RPMI7951 (cell line): ENCODE measurements at places on chromosomes 4 and X.

DNA sequence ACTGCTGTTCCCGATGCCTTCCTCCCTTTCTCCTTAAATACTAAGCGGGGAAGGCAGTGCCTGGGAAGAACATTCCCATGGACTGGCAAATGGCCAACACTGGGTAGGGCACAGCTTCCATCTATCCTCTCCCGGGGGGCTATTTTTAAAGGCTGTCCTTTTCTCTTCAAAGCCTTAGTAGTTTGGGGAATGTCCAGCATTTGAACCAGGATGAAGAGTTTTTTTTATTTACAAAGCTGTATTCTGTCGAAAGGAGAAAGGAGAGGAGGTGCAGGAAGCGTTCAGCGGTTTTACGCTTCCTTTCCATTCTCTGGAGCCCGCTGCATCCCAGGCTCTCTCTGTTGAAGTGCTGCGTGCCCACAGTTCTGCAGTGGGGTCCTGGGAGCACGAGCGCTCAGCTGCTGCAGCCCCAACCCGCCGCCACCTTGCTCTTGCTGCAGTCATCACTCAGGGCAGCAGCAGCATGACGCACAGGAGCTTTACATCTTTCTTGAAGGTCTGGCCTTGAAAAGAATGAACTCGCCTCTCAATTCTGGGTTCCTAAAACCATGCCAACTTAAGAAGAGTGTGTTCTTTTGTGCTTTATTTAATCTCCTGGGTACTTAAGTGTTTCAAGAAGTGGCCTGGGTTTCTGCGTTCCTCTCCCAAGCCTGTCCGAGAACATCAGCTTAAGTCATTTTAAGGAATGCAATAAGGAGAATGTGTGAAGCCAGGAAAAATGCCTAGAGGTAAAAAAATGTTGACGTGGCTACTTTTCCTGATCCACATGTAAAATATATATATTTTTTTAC, 427.2 kb downstream of the MAPK10 start:
- peak; percentile 60 for DNase-seq

GRCh38 chrX:40462795-40463194, 118.0 kb upstream of the ATP6AP2 start:
- no peak for DNase-seq

DNA sequence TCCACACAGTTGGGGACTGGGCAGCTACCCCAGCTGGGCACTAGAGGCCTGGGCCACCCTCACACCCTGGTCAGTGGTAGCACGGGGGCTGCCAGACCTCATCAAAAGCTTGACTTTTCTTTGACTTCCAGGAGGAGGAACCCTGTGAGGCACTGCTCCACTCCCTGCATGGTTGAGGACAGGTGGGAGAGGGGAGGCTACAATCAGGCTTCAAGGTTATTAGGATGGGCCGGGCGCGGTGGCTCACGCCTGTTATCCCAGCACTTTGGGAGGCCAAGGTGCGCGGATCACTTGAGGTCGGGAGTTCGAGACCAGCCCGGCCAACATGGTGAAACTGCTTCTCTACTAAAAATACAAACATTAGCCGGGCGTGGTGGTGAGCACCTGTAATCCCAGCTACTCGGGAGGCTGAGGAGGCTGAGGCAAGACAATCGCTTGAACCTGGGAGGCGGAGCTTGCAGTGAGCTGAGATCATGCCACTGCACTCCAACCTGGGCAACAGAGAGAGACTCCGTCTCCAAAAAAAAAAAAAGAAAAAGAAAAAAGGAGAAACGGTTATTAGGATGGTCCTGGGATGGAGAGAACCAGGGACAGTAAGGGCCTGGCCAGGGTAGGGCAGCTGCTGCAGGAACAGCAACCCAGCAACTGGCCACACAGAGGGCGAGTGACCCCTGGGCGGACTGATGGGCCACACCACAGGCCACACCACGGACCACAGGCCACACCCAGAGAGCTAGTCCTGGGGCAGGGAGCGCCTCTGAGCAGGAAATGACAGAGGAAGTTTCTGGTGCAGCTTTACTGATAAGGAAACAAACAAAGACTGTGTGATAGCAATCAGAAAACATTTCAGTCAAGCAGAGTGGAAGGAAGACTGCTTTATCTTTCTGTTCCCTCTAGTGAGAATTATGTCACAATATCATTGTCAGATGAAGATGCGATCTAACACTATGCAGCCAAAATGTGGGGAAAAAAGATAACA, 20.5 kb upstream of the OPN1LW start:
- peak; percentile 34 for DNase-seq

- DNase-seq, result no peak
These were observed 444.0 kb upstream of the TRAM1L1 start for GRCh38 chr4:117529401-117529800.

DNA sequence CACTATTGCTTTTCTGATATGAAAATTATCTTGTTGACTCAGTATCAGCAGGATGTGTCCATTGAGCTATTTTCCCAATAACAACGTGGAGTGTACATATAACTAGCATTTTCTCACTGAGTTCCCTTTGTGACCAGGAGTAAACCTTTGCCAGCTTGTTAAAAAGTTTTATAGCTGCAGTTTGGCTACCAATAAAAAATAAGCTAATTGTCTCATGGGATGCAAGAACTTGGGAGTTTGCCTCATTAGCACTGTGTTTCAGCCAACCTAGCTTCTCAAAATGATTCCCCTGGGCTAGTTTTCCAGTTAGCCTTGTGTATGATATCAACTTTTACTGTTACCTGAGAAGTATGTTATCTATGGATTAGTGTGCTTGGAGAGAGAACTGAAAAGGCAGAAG, 24.9 kb upstream of the ANXA5 start:
- DNase-seq, result no peak
